ENCODE measurements at places on chromosomes 13 and 19.

DNA sequence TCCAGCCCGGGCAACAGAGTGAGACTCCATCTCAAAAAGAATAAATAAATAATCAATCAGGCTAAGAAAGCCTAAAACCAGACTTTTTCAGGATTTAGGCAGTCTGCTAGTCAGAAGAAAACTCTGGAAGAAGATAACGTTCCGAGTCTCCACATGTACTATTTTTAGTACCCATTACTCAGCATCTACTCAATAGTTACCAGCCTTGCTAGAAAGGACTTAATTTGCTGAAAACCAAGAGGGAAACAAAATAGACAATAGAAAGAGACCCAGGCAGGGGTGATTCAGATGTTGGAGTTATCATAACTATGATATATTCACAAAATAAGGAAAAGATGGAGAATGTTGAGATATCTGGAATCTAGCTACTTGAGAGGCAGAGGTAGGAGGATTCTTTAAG is 3.6 kb upstream of the LIN7B start:
- no peak for DNase-seq

- peak; percentile 17 for DNase-seq
Observed at GRCh38 chr13:30453727-30454126, 12.0 kb downstream of the HMGB1 start.

DNA sequence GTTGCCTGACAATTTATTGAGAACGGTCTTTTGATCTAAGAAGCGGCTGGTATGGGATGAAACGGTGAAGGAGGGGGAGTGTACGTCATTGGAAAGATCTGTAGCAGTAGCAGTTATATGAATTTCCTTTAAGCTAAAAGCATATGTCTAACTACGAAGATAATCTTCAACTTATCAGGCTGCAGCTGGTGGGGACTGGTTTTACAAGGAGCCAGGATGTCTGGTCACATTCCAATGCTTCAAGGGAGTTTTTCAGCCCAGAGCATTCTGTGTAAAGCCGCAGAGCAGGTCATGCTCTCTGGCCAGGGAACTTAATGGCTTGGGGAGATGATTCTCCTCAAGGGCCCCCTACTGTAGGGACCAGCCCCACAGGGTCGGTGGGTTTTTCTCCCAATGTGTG is 29.2 kb downstream of the CLEC4M start:
- DNase-seq = no peak

DNA sequence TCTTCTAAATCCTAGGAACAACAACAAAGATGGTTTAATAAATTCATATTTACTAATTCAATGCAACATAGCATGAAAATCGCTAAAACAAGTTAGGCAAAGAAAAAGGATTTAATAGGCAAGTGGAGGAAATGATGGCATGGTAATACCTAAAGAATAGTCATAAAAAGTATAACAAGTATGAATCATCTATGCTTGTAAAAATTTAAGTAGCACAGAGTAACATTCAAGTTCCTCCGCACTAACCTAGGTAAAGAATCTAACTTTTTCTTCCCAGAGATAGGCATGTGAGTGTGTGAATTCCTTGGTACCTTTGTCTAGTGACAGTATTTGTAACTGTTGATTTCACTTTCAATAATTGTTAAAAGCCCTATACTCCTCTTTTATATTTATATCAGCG is 42.6 kb downstream of the RCBTB2 start:
- DNase-seq = no peak

DNA sequence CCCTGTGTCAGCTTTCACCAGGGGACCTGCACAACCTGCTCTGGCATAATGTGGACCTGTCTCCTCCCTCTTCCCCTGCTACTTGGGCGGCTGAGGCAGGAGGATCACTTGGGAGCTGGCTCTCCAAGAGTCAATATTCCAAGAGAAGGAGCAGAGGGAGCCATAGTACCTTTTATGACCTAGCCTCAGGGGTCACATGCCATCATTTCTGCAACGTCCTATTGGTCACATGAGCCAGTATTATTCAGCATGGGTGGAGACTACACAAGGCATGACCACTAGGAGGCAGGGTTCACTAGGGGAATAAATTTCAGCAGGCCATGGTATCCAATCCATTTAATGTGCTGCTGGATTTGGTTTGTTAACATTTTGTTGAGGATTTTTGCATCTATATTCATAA is 12.0 kb upstream of the SHFL start:
- DNase-seq = no peak

DNA sequence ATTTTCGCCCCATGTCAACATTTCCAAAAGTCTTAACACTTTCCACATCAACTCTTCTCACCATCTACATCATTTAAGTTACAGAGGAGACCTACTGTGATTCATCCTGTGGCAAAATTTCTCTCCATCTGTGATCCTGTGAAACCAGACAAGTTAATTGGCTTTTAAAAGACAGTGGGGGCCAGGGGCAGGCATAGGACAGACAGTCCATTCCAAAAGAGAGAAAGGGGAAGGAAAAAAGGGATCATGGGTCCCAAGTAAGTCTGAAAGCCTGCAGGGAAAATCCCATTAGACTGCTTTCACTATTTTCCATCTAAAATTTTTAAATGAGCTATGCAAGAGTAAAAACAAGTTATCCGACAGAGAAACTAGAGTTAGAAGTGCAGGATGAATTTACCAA is 121.0 kb downstream of the MRPL57 start:
- peak; percentile 27 for DNase-seq

- no peak for DNase-seq
Observed at GRCh38 chr19:35736913-35737886, 5.1 kb downstream of the IGFLR1 start.

DNA sequence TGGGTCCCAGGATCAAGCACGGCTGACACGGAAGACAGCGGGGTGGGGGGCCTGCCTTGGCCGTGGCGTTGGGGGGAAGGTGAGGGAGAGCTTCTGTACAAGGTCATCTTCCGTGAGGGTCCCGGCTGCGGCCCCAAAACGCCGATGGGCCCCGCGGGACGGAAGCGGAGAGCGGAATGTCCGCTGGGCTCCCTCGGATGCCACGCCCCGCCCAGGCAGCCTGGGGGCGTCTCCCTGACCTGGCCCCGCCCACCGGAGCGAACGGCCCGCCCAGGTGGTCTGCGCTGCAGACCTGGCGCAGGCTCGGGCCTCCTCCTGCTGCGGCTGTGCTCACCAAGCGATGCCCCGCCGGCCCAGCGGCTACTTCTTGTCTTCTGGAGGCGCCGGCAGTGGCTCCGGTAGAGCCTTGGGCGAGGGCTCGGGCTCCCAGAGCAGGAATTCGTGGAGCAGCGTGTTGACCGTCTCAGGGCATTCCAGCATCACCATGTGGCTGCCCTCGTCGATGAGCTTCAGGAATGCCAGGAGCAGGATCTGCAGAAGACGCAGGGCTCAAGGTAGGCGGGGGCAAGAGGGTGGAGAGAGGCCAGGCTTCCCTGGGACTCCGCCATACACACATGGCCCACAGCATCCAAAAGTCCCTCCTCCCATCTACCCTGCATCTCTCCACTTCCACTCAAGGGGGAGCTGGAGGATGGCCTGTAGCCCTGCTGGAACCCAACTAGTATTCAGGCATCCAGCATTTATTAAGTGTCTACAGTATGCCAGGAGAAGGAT is 10.7 kb downstream of the ABHD8 start:
- peak; percentile 87 for DNase-seq

DNA sequence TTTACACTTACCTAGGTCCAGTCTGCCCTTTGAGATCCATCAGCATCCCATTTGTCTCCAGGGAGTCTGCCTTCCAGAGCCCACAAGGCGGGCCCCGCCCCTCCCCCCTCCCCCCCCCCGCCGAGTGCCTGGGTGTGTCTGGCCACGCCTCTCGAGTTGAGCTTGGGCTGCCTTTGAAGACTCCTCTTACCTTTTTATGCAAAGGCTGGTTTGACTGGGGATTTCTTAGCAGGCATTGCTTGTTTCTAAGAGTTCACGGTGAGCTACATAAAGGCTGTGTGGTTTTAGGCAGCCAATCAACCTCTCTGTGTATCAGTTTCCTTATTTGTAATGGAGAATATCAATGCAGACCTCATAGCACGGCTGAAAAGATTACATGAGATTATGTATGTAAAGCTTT is 11.3 kb downstream of the GPR12 start:
- no peak for DNase-seq

DNA sequence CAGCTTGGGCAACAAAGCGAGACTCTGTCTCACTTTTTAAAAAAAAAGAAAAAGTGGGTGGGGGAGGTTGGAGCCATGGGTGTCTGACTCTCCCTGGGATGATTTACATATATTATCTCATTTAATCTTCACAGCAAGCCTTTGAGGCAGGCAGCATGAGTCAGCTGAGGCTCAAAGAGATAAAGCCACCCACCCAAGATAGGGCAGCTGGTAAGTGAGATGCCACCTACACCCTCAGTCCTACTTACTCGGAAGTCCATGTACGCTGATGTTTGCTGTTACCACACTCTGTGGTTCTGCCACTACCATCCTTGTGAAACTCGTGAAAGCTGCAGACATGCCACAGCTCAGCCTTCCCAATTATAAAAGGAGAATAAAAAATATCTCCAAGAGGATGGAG is 142.0 kb upstream of the TSHZ3 start:
- DNase-seq = no peak

GRCh38 chr13:51231456-51231855 is 9.3 kb downstream of the FAM124A start:
- DNase-seq = no peak

- no peak for DNase-seq
Observed at GRCh38 chr13:80177327-80177726, 163.6 kb downstream of the SPRY2 start.

DNA sequence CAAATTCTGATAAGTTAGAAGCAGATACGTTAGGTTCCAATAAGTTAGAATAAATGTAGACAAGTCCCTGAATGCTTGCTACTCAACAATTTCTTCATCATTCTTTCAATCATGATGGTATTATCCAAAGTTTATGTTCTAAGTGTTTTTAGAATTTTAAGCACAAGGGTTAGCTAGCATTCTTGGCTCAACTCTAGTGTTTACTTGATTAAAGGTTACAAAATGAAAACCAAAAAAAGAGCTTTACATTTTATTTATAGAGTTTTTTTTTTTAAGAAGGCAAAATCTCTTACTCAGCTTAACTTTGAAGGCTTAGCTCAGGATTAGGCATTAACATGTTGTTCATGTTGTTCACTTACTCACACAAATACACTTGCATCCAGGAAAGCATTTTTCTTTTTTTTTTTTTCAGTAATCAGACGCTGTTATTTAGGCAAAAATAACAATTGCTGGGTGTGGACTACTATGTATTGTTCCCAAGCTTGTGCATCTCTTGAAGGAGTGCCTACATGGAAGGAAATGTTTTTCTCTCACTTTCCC is 420.6 kb downstream of the DCT start:
- DNase-seq = no peak

GRCh38 chr13:51833980-51834379 is 11.0 kb downstream of the TMEM272 start:
- no peak for DNase-seq

- no peak for DNase-seq
Observed at GRCh38 chr13:95784900-95785290, 108.0 kb downstream of the DNAJC3 start.

DNA sequence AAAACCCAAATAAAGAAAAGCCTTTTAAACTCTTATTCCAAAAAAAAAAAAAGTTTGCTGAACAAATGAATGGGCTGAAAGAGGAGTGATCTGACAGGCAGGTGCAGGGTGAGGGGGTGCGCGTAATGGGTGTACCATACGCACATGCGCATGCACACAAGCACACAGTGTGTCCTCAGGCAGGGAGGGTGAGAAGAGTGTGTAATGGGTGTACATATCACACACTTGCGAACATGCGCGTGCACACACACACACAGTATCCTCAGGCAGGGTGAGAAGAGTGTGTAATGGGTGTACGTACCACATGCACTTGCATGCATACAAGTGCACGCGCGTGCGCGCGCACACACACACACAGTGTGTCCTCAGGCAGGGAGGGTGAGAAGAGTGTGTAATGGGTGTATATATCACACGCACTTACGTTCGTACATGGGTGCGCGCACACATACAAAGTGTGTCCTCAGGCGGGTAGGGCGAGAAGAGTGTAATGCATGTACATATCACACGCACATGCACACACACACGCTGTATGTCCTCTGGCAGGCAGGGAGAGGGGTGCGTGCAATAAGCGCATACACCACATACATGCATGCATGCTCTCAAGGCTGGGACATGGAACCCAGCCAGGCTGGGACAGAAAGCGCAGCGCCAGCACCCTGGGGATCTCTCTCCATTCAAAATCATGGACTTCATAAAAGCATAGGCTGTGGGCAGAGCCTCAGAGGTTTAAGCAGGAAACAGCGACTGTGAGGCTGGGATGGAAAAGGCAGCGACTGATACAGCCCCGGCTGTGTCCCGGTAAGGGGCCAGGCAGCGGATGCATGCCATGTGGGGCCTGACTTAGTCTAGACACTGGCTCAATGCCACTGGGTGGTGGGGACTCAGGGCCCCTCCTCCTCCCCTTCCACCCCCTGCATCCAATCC is 70.4 kb downstream of the CEBPG start:
- no peak for DNase-seq

- DNase-seq = no peak
Observed at GRCh38 chr13:47121092-47121763, 224.4 kb upstream of the HTR2A start.

DNA sequence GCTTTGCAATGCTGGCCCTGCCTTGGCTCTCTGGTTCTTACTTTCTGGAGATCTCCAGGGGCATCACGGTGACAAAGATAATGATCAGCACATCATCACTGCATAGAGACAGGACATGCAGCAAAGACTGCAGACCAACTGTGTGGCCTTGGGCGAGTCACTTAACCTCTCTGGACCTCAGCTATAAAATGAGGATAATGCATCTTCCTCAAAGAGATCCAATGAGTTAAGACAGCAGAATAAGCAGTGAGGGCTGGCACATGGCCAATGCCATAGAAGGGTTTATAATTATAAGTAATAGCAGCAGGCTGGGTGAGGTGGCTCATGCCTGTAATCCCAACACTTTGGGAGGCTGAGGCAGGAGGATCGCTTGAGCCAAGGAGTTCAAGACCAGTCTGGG is 2.4 kb downstream of the MAG start:
- no peak for DNase-seq

DNA sequence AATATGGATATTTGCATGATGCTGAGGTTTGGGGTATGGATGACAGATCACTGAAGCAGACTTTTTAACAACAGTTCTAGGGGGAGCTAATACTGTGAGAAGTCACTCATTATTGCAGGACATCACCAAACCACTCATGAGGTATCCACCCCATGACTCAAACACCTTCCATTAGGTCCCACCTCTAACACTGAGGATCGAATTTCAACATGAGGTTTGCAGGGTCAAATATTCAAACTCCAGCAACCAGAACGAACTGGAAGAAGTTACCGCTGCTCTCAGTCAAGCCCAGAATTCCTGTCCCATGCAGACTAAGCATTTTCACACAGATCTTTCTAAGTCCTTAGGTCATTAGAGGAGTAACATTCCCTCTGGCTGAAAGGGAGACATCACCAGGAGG is 758.9 kb downstream of the UQCRFS1 start:
- no peak for DNase-seq

Measured in tongue (tissue), 3 donors.